A549 treated with CpdA at 1 μM for 4 hours (cell line): ENCODE measurements at places on chromosomes 12 and 14. TPM values are rescaled to one million over a fixed set of nuclear protein-coding genes. Genes with fewer than 3 reads are reported as not detected.

Gene ATL1
- 3.9 to 6.3 TPM (median 4.7 TPM) in 5 replicates for total RNA-seq

Gene SPRING1
- total RNA-seq, result 14.6 to 23.8 TPM (median 20.8 TPM) in 5 replicates

Gene CNOT2
- 27.8 to 54.3 TPM (median 33.9 TPM) in 5 replicates for total RNA-seq

Gene L3HYPDH
- total RNA-seq, result 42.3 to 50.9 TPM (median 48.9 TPM) in 5 replicates

Gene SMCO3
- total RNA-seq, result 0.03 TPM in 1 of 5 replicates, not detected in the others

Gene GYS2
- not detected in 5 replicates for total RNA-seq

Gene CPNE6
- total RNA-seq, result not detected in 5 replicates

Gene GLIPR1L2
- total RNA-seq, result 0.12 to 0.19 TPM (median 0.13 TPM) in 4 of 5 replicates, not detected in the other

Gene MUCL1
- total RNA-seq, result not detected in 5 replicates

Gene ZC3H10
- total RNA-seq, result 2.2 to 3.8 TPM (median 3.1 TPM) in 5 replicates

Gene GDF11
- 2.3 to 5.8 TPM (median 4.8 TPM) in 5 replicates for total RNA-seq

Gene OR4E2
- total RNA-seq, result not detected in 5 replicates

Gene WIF1
- total RNA-seq, result not detected in 5 replicates

Gene RND1
- 18.7 to 26.5 TPM (median 19.9 TPM) in 5 replicates for total RNA-seq

Gene CLEC4A
- 0.10 TPM in 1 of 5 replicates, not detected in the others for total RNA-seq

Gene MANSC1
- total RNA-seq, result 3.8 to 4.8 TPM (median 3.9 TPM) in 5 replicates

Gene ACRBP
- total RNA-seq, result 0.10 to 0.24 TPM (median 0.18 TPM) in 4 of 5 replicates, not detected in the other

Gene AACS
- 16.2 to 19.1 TPM (median 17.9 TPM) in 5 replicates for total RNA-seq

Gene NGB
- total RNA-seq, result not detected in 5 replicates

Gene SRGAP1
- total RNA-seq, result 9.5 to 13.8 TPM (median 10.6 TPM) in 5 replicates

Gene SLC25A3
- total RNA-seq, result 713 to 789 TPM (median 751 TPM) in 5 replicates

Gene SLC10A1
- not detected in 5 replicates for total RNA-seq

Gene CLEC1B
- not detected in 5 replicates for total RNA-seq

Gene RASAL1
- total RNA-seq, result 0.19 to 0.62 TPM (median 0.28 TPM) in 5 replicates

Gene CNTN1
- 39.8 to 70.0 TPM (median 60.5 TPM) in 5 replicates for total RNA-seq

Gene CLEC2B
- total RNA-seq, result 1.4 to 3.0 TPM (median 1.9 TPM) in 5 replicates

Gene C14orf132
- 4.3 to 5.5 TPM (median 5.1 TPM) in 5 replicates for total RNA-seq

Gene RNASE1
- 0.16 to 0.35 TPM (median 0.24 TPM) in 3 of 5 replicates, not detected in the others for total RNA-seq

Gene CTSG
- total RNA-seq, result not detected in 5 replicates

Gene SYNE3
- total RNA-seq, result 0.09 to 0.33 TPM (median 0.20 TPM) in 5 replicates

Gene SAMD15
- total RNA-seq, result 1.6 to 3.0 TPM (median 2.2 TPM) in 5 replicates

Gene HOXC4
- 2.4 to 4.2 TPM (median 4.0 TPM) in 5 replicates for total RNA-seq

Gene OTOGL
- total RNA-seq, result 0.01 TPM in 1 of 5 replicates, not detected in the others

Gene MAP3K9
- 3.9 to 5.1 TPM (median 4.7 TPM) in 5 replicates for total RNA-seq

Gene TAS2R9
- total RNA-seq, result not detected in 5 replicates

Gene LRTM2
- not detected in 5 replicates for total RNA-seq

Gene SLCO1B3
- 13.7 to 15.7 TPM (median 14.3 TPM) in 5 replicates for total RNA-seq

Gene LRP1-AS
- not detected in 5 replicates for total RNA-seq

Gene SPRYD3
- total RNA-seq, result 33.3 to 38.3 TPM (median 38.0 TPM) in 5 replicates

Gene GDF3
- total RNA-seq, result not detected in 5 replicates
